DMS53 (cell line): ENCODE measurements at places on chromosomes 2 and 18.

DNA sequence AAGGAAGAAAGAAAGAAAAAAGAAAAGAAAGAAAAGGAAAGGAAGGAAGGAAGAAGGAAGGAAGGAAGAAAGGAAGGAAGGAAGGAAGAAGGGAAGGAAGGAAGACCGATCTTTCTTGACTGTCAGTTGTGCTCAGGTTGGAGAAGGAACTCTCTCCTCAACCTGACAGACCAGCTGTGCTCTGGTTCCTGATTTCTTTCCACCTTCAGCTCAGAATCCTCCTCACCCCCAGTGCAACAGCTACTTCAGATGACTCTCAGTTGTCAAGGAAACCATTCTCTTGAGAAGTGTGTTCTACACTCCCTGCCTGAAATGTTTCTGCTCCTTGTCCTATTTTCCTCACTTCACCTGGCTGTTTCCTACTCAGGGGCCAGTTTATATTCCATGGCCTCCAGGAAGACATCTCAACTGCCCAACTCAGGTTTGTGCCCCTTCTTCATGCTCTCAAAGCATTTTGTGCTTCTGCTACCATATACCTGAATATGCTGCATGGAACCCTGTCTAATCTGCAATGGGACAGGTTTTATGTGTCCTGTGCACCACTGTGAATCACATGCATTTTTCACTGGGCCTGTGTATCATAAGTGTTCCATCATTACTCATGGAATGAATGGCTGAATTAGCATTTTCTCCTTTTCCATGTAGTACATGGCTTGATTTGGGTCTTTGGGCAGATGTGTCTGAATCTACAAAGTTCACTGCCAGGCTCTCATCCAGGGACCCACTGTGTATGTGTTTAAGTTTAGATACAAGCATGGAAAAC is 32.8 kb upstream of the DOCK10 start:
- DNase-seq, result no peak

DNA sequence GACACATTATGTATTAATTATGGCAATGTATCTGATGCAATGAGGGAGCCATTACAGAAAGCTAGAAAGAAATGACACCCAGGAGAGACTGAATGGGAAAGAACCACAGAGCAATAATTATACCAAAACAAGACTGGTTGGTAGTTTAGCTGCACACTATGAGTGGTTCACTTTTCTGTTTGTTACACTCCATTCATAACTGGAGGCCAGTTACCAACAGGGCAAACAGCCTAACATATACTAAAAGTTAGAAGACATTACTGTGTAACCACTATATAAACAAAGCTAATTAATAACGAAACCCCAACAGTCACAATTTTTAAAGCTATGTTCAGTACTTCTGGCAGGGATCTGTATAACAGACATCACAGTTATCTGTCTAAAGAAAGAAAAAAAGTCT is 49.4 kb downstream of the NBAS start:
- DNase-seq, result no peak

- DNase-seq, result no peak
Observed at GRCh38 chr2:229852565-229852964, 69.2 kb downstream of the TRIP12 start.

GRCh38 chr2:112767693-112768330 is 3.4 kb upstream of the CKAP2L start:
- DNase-seq, result peak; percentile 14

GRCh38 chr2:9699139-9700108 is 68.6 kb upstream of the YWHAQ start:
- peak; percentile 7 for DNase-seq

DNA sequence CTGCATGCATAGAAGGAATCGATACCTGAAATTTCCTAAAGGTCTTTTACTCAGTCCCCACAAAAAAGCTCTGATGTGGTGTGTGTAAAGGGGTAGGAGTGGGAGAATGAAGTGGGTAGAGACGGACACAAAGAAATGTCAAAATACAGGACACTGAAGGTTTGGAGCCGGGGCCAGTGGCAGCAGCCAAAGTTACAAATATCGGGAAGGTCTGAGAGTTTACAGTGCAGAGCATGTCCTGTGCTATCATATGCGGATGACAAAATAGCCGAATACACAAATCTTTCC is 89.9 kb upstream of the STON1 start:
- DNase-seq, result no peak

DNA sequence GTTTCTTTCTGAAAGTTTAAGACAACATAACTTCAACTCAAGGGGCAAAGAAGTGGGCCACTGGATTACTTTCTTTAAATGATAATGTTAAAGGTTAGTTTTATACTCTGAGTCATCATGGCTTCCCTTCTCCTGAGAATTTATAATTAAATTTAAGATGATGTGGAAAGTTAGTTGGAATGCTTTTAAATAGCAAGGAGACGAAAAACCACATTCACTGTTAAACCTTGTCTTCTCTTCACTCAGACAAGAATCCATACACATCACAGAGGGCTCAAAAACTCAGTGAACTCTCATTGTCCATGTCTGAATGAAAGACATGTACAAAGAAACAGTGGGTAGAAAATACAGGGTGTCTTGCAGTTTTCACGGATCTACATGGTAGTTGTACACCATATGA is 65.6 kb downstream of the COL5A2 start:
- no peak for DNase-seq

GRCh38 chr2:129502781-129503180 is 476.7 kb upstream of the RAB6C start:
- DNase-seq, result peak; percentile 16

DNA sequence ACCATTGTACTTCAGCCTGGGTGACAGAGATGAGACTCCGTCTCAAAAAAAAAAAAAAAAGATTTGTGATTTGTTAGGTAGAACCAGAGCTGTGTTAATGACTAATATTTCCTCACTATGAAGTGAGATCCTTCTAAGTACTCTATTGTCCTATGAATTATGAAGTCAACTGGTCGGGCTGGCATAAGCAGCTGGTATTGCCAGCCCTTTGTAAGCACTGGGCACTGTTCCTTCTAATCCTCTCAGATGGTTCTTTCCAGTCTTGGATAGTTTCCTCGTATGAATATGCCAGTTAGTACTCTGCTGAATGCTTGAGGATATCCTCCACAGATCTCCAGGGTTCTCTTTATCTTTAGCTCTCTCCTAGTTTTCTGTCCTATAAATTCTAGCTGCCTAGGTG is 223.1 kb upstream of the SP5 start:
- no peak for DNase-seq
